Stimulated activated CD8-positive, alpha-beta memory T cell treated with anti-CD3 and anti-CD28 coated beads, Interleukin-4, amount 100 ng/mL, for 48 hours (primary cell): ENCODE measurements at places on chromosomes 7 and 10.
A peak's percentile ranks its signal among the peaks of the same experiment; 100 is the strongest.

DNA sequence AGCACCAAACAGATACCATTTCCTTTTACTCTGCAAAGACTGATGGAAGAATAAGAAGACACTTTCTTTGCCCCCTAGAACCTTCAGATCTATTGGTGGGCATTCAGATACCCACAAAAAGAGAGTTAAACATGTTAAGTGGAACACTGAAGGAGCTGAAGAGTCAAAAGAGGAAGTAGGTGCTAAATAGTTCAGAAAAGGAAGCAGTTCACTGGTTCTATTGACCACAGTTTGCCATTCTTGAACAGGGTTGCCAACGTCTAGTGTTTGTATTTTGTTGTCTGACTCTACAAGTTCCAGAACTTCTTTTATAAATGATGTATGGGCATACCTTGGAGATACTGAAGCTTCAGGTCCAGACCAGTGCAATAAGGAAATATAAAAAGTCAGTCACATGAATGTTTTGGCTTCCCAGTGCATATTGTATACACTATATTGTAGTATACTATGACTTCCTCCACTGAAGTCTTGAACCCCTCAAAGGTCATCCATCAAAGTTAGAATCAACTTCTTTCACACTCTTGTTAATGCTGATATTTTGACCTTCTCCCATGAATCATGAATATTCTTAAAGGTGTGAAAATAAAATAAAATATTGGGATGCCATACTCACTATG lies 47.5 kb upstream of the AGR3 start:
- DNase-seq: no peak

DNA sequence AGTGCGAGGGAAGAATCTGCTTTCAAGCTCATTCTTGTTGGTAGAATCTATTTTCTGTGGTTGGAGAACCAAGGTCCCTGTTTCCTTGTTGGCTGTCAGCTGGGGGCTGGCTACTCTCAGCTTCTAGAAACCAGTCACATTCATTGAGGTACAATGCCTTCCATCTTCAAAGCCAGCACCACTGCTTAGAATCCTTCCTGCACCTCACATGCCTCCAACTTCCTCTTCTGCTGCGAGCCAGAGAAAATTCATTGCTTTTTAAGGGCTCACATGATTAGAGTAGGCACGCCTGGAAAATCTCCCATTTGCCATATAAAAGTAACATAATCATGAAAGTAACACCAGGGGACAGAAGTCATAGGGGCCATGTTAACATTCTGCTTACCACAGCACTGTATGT lies 28.7 kb downstream of the TES start:
- no peak for DNase-seq

DNA sequence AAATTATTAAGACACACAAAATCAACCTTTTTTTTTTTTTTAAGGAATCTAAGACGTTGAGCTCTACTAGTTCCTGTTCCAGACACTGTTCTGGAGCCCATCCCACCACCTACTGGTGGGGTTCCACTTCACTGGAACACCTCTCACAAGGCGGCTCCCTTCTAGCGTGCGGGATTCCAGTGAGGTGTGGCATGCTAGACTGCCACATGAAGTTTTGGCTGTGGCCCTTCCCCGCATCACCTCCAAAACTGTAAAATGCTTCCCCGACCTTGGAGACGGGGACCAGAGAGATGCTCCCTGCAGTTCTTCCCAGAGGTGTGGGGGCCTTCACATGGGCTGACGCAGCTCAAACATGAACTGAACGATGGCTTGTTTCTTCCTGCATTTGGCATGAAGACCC lies 12.6 kb downstream of the FAM53B start:
- DNase-seq: peak; percentile 18

GRCh38 chr10:89475125-89475524 lies 60.3 kb downstream of the SLC16A12 start:
- DNase-seq: no peak

GRCh38 chr10:44253769-44254462 lies 131.0 kb downstream of the CXCL12 start:
- no peak for DNase-seq

DNA sequence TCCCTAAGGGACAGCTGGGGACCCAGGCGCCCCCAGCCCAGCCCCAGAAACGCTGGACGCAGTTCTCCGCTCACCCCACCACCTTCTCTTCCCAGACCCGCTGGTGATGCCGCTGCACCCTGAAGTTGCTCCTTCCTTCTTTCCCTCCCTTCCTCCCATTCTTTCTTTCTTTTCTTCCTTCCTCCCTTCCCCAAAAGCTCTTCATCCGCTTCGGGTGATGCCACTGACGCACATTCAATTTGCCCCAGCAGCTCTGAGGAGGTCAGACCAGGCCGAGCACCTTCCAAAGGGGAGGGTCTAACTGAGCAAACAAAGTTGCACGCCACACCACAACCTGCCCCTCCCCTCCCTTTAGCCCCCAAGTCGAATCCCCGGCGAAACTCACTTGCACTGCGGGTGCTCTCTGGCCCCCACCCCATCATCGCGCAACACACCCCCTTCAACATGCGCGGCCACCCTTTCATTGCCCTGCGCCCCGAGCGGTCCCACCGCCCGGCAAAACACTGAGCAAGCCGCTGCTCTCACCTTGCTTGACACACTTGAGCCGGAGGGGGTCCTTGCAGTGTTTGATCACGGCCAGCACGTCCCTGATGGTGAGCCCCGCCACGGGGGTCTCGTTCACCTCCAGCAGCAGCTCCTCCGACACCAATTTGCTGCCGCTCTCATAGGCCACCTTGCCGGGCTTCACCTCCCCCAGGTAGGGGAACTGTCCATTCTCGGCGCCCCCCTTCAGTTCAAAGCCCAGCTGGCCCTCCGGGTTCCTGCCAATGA lies 787 bp downstream of the MAGI2 start:
- DNase-seq: no peak

DNA sequence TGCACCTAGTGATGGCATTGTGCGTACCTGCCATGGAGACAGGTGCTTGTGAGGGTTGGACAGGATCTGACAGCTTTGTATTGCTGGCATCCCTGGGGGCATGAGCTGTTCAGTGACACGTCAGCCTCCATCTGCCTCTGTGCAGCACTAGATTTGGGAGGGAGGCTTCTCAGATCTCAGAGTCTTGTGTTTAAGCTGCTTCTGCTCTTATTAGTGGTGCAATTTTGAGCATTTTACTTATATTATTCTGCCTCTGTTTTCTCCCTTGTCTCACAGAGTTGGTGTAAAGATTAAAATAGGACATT lies 5.1 kb downstream of the ARHGAP22 start:
- no peak for DNase-seq

DNA sequence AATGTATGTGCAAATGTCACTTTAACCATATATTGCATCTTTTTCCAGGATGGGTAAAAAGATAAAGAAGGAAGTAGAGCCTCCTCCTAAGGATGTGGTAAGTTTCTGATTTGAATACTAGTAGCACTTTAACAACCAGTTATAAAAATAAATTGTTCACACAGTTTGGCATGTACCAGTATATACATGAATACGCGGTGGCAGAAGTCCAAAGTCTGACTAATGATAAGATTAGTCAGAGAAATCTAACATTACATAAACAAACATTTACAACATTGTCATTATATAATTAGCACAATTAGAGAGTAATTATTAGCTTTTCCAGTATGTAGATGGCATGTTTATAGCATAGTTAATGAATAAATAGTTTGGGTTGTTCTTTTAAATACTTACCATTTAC lies 4.1 kb downstream of the ARMC3 start:
- no peak for DNase-seq

- DNase-seq: no peak
Measured at GRCh38 chr7:50497068-50497642, 47.0 kb upstream of the FIGNL1 start.

GRCh38 chr10:2839081-2839725 lies 228.1 kb upstream of the PFKP start:
- DNase-seq: peak; percentile 65

- no peak for DNase-seq
Measured at GRCh38 chr10:91627344-91628102, 5.3 kb downstream of the PPP1R3C start.

DNA sequence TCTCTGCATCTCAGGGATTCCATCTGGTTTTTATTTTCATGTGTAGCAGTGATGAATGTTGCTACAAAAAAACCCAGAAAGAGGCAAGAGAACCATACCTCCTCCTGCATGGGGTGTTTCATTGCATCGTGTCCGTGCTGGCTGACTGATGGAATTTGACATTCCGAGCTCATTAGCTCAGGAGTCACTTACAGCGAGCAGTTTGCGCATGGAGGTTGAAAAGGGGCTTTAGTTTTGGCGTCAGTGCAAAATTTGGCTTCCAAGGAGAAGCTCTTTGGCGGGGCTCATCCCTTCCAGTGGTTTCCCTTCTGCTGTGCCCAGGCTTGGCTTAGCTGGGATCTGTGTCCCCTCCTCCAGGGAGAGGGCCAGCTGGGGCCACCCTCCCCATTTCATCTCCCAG lies 25.8 kb downstream of the EMX2 start:
- no peak for DNase-seq

- no peak for DNase-seq
Measured at GRCh38 chr10:19979628-19980027, 163.4 kb downstream of the PLXDC2 start.

- DNase-seq: no peak
Measured at GRCh38 chr10:114914560-114914959, 23.4 kb upstream of the TRUB1 start.

DNA sequence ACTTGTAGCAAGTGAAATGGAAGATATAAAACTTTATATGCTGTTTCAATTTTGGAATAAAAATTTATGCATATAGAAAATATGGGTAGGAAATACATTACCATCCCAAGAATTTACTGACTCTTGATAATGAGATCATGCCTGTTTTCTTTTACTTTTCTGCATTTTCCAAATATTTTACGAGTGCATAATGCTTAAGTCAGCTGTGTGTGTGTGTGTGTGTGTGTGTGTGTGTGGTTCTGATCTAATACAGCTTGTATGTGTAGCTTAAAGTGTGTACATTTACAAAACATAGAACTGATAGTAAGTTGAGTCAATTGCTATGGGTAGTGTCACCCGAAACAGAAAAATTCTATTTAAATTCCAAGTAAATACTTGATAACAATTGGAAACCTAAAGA lies 315.9 kb upstream of the LRRN3 start:
- no peak for DNase-seq

GRCh38 chr10:100006243-100006886 lies 3.4 kb downstream of the DNMBP start:
- no peak for DNase-seq

DNA sequence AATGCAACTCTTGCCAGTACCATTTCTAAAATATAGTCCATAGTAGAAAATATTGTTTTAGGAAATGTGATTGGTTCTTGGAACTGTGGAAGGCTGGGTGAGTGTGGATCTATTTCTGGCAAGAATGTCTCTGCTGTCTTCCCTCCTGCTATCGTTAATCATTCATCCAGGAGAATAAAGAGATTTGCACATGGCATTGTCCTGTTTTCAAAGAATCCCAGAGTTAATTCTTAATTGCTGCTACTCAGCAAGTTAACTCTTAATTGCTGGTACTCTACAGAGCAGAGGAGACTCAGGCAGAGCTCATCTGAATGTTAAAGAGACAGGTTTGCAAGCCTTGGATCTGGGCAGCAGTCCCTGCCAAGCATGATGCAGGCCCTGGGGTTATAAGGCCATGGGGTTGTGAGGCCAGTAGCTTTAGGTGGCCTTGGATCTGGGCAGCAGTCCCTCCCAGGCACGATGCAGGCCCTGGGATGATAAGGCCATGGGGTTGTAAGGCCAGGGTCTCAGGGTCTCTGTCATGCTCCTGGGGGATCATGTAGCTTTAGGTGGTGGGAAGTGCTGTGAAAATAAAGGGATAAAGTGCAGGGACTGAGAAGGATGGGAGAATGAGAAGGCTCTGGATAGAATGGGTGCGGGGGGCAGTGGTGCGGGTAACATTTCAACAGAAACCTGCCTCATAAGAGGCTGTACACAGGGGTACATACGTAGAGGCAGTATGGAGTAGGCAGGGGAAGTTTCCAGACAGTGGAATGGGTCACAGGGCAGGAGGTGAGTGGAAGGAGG lies 162.3 kb downstream of the SVIL start:
- DNase-seq: no peak

DNA sequence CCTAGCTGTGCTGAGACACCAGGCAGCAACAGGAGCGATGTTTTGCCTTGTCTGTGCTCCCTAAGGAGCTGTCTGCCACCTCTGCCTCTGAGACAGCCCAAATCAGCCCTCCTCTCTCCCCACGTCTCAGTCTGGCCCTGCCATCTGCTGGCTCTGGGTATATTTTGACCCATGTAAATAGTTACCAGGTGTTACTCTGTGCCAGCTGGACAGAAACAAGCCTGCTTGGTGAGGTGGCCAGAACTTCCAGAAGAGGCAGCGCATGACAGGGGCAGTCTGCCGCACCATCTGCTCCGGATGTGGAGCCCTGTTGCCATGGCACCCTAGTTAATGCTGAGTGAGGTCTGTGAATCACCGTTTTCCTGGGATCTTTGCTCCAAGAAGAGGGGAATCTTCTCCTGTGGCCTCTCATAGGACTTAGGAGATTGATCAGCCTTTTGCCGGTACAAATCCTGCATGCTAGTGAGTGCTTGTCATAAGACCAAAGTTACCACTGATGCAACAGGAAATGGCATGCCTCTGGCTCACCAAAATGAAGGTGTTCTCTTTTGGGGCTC lies 31.8 kb downstream of the GSTO2 start:
- no peak for DNase-seq

DNA sequence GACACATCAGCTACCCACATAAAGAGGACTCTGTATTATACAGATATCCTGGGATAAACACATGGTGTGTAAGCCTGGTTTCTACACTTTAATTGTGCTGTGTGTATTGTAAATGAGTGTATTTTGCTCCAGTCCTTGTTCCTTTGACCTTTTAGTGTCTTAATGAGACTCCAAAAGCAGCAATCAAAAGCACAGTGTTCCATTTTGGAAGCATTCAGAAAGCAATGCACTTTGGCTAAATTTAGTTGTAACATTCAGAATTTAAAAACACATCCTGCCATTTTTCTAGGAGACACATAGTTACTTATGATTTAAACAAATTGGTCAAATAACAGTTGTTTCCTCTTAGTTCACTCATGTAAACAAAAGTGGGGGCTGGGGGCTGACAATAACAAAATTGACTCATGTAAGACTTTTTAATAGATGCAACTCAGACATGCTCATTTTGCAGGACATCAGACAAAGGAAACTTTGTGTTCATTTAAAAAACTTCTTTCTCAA lies 122.2 kb downstream of the GPR37 start:
- no peak for DNase-seq

DNA sequence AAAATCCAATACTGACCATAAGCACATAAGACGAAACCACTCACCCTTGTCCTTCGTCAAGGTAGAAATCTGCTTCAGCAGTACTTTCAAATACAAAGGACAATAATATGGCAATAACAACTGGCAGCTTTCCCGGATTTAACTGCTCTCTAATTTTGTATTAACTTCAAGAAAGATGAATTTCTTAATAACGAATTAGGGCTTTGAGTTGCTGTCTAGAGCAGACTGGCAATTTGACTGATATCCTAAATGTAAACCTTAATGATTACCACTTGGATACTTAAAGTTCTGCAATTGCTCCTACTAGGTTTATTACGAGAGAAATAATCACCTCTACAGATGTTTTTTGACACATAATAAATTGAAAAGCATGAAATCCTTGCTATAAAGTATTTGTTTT lies 418.7 kb downstream of the MAGI2 start:
- DNase-seq: no peak

- no peak for DNase-seq
Measured at GRCh38 chr7:85529201-85529600, 342.3 kb upstream of the SEMA3D start.

- no peak for DNase-seq
Measured at GRCh38 chr7:123148813-123149212, 51.0 kb downstream of the SLC13A1 start.
